ENCODE measurements at places on chromosomes 2 and 18.
A peak's percentile ranks its signal among the peaks of the same experiment; 100 is the strongest.

DNA sequence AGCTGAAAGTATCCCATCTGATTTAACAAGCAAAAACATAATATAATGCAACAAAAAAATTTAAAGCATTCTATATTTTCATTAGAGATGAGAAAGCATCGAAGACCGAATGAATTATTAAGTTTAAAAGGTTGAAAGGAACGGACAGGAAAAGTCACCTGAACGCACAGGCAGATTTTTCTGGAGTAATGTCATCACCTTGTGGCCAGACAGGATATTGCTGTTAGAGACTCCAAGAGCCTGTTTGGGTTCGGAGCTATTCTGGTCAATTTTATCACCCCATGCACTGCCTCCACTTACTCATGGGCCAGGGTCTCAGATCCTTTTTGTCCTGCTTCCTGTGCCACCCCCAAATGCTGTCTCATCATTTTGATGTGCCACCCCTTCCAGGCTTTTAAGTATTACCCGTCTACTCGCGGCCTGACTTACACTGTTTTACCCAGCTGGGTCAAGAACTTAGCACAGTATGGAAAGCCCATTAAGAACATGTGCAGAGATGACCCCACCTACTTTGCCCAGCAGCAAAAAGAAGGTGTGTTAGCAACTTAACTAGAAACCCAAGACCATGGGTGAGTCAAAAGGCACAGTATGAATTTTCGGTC, 27.3 kb downstream of the GKN2 start:
- peak; percentile 74 for DNase-seq

DNA sequence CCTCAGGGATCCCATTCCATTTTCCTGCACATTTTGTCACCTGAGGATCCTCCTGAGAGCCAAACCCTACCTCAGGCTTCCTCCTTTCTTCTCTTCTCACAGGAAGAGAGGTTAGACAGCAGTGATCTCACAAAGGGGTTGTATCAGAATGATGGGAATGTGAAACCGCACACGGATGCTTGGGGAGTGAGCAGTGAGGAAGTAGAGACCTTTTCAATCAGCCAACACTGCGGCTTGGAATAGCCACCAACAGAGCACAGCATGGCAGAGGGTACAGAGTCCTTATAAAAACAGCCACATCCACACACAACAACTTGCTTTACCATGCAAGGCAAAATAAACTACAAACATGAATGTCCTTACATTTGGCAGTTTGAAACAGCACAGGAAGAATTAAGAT, 8.7 kb downstream of the TMEM182 start:
- no peak for DNase-seq

DNA sequence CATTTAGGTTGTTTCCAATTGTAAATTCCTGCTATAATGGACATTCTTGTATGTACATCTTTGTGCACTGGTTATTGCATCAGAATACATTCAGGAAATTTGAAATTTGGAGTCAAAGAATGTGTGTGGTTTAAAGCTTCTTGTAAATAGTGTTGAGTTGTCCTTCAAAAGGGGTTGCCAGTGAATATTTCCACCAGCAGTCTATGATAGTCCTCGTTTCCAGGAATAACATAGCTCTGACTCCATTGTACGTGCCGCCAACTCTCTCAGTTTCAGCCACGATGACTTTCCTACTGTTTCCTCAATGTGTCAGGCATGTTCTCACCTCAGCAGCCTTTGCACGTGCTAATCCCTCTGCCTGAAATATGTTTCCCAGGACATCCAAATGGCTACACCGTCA, 10.9 kb upstream of the HS6ST1 start:
- DNase-seq = no peak

DNA sequence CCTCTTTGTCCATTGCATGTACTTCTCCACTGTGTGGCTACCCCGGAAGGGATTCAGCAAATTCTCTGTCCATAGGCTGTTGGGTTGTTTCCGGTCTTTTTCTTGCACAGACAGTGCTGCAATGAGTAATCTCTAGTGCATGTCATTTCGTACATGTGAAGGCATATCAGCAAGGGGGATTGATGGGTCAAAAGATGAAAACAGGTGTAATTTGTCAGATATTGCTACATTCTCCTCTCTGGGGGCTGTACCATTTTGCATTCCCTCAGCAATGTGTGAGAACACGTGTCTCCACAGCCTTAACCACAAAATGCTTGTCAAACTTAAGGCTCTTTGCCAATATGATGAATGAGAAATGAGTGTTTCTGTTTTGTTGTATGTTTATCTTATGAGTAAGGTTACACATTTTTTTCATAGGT, 60.5 kb downstream of the KLHL29 start:
- DNase-seq = no peak

- no peak for DNase-seq
Measured at GRCh38 chr2:102040229-102040628, 48.5 kb downstream of the IL1R2 start.

GRCh38 chr2:240865391-240865790, 3.2 kb upstream of the AGXT start:
- no peak for DNase-seq

DNA sequence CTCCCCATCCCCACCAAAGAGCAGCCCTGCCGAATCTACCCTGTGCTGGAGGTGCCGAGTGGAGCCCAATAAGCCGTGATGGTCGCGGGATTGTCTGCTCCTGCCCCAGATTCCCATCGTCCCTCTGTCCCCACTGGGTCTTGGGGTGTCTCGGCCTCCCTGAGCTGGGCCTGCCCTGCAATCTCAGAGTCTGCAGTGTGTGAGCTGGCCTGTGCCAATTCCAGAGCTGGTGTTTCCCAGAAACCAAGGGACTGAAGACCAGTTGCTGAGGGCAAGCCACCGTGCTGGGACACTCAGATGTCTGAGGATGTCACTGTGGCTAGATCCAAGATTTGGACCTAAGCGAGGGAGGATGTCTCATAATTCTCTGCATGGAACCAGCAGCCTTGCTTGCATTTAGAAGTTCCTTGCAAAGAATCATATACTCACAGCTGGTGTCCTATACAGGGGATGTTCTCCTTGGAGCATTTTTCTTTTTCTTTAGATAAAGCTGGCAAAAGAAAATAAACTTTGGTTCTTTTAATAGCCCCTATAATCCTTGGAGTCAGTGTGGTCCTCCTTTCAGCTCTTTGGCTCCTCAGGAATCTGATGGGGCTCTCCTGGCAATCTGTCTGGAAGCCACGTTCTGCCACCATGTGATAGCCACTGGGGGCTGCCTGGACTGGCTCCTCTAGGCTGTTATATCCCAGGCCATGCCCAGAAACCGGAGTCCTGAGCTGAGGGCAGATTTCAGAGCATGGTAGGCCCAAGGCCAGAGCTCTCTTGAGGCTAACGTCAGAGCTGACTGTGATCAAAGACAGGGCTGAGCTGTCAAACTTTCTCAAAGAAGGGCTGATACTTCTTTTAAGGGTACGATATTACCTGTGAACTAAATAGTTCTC, 140.1 kb upstream of the HAAO start:
- DNase-seq = no peak

DNA sequence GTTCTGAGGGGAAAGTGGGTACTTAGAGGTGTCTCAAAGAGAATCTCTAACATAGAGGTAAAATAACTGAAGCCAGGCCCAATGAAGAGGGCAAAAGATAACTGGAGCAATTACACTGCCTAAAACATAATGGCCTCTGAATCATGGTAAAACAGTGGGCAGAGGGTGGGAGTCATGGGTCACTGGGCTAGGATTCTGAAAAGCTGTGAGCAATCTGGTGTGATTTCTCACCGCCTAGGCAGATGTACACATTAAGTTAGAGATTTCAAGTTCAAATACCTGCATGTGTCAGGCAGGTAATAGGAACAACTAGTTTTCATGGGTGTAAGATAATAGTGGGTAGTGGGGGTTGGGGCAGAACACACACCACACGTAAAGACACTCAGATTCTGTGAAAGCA, 45.6 kb downstream of the INSIG2 start:
- no peak for DNase-seq

GRCh38 chr2:27799646-27800010, 28.1 kb downstream of the MRPL33 start:
- DNase-seq = no peak

GRCh38 chr2:170712653-170713542, 2.2 kb upstream of the SP5 start:
- DNase-seq = no peak

- DNase-seq = no peak
Measured at GRCh38 chr2:146481629-146482028, 1363.2 kb upstream of the ACVR2A start.

- no peak for DNase-seq
Measured at GRCh38 chr2:44100351-44100750, 68.3 kb upstream of the PPM1B start.

GRCh38 chr2:225938991-225939390, 539.5 kb downstream of the NYAP2 start:
- no peak for DNase-seq

- DNase-seq = no peak
Measured at GRCh38 chr2:34115076-34115475, 516.0 kb upstream of the FAM98A start.

- no peak for DNase-seq
Measured at GRCh38 chr2:104844807-104845551, 8.9 kb upstream of the POU3F3 start.

GRCh38 chr2:190910341-190911136, 29.9 kb downstream of the GLS start:
- DNase-seq = no peak

GRCh38 chr18:10660179-10660884, 134.5 kb downstream of the NAPG start:
- DNase-seq = no peak

GRCh38 chr2:72131371-72131891, 16.2 kb downstream of the CYP26B1 start:
- DNase-seq = no peak

DNA sequence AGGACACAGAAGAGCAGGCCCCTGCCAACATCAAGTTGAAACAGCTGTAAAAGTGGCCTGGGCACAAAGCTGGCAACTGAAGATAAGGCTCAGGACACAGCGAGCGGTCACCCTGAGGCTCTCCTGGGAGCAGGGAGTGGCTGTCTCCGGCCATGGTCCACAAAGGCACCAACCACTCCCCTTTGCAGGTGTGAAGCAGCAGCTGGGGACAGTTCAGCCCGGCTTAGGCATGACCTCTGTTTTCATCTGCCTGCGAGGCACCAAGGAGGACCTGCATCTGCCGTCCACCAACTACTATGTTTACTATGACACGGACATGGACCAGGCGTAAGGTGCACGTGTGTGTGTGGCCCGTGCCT, 12.9 kb downstream of the TGOLN2 start:
- DNase-seq = no peak

- DNase-seq = no peak
Measured at GRCh38 chr2:152284398-152284797, 50.6 kb upstream of the FMNL2 start.

- no peak for DNase-seq
Measured at GRCh38 chr2:213252206-213252605, 32.1 kb upstream of the SPAG16 start.

- DNase-seq = no peak
Measured at GRCh38 chr18:22324191-22325131, 93.3 kb downstream of the CTAGE1 start.

GRCh38 chr2:99961196-99961913, 181.0 kb downstream of the AFF3 start:
- no peak for DNase-seq

GRCh38 chr18:57771193-57771592, 31.9 kb downstream of the ATP8B1 start:
- no peak for DNase-seq

- no peak for DNase-seq
Measured at GRCh38 chr2:98396745-98397355, 47.8 kb upstream of the INPP4A start.

GRCh38 chr2:216858312-216858711, 1.6 kb downstream of the TNP1 start:
- no peak for DNase-seq

- no peak for DNase-seq
Measured at GRCh38 chr18:53457068-53457467, 767.4 kb downstream of the MBD2 start.

DNA sequence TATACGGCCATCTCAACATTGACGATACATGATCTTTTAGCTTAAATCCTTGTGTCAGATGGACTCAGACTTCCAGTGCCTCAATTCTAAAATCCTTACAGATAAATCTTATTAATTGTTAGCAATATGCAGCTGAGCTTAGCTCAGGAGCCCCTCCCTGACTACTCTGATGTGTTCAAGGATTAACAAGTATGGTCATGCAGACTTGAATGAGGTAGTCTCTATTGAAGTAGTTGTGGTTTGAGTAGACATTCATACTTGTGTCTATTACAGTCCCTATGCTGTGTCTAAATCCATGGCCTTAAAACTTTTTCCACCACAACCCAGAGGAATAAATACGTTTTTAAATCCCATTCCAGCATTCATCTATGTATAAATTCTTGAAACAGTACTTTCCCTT, 119.5 kb downstream of the NUP35 start:
- DNase-seq = no peak

DNA sequence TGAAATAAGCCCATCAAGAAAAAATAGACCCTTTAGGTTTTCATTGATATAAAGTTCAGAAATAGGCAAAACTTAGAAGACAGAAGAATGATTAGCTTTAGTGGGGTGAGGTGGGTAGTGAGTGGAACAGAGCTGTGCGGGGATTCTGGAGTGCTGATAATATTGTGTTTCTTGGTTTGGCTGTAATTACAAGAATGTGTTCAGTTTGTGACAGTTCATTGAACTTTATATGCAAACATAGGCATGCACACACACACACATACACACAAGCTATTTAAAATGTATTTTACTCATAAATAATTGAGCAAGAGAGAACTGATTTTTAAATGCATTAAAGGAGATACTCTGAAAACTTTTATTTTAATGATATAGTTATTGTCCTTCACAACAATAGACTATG, 17.1 kb downstream of the ARHGAP15 start:
- DNase-seq = no peak

- no peak for DNase-seq
Measured at GRCh38 chr2:180664507-180664906, 315.9 kb upstream of the UBE2E3 start.

- DNase-seq = no peak
Measured at GRCh38 chr2:622357-622756, 54.8 kb downstream of the TMEM18 start.

DNA sequence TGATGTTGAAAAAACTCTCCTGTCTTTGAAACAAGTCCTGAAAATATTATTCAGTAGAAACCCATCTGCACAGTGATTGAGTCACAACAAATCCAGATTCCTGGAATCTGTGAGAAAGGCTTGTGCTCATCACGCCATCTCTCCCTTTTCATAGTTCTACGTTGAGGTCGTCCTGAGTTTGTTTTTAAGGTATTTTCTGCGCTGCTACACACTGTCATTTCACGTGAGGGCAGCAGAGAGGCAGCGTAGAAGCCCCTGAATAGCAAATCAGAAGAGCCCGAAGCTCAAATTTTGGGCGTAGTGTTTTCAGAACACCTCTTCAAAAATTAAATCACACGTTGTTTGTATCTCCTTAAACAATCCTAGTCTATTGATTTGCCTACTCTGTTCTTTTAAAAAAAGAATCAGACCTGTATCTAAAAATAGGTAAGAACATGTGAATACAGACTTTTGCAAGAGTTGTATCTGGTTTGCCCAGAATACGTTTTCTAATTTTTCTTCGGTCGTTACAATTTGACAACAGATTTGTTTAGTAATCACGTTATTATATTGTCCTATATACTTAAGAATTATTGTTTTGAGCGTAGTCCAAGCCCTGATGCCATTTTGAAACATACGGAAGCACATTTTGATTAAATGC, 61.6 kb upstream of the SLC38A11 start:
- no peak for DNase-seq

- no peak for DNase-seq
Measured at GRCh38 chr2:181977661-181978350, 7.8 kb upstream of the PPP1R1C start.

- no peak for DNase-seq
Measured at GRCh38 chr2:85995648-85996529, 107.1 kb upstream of the ST3GAL5 start.
